NCI-H1436 treated with DMSO at 0.1 percent for 48 hours (cell line): ENCODE measurements at places on chromosomes 6 and 20.

DNA sequence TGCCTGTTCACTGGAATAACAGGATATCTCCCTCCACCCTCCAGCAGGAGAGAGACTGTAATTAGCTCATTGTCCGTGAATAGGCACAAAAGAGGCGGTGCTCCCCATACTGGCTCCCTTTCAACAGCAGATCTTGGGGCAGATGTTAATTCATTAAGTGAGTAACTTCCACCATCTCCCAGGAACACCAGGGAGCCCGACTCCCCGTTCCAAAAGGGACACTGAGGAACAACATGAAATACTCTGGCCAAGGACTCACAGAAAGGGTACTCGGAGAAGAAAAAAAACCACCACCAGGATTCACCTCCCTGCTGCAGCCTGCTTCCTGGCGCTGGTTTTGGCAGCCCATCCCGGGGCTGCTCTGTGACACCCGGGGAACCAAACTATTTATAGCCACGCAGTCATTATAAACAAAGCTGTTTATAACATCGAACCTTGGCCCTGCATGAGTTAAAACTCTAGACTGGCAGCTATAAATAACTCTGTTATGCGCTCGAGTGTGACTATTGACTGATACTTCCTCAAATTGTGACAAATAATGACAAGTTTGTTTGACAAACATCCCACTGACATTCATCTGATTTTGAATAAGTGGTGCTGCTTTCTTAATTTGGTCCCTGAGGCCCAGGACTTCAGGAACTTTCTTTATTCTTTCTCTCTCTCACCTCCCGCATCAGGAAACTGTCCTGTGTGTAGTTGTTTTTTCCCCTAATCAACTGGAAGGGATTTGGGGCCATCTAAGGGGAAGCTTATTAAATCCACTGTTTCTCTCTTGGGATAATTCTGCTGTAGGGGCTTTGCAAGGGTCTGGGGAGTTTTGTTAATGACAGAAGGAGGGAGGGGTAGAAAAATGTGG is 521.6 kb downstream of the CD83 start:
- no peak for DNase-seq

- DNase-seq = no peak
Observed at GRCh38 chr6:3913958-3914337, 64.8 kb downstream of the FAM50B start.

DNA sequence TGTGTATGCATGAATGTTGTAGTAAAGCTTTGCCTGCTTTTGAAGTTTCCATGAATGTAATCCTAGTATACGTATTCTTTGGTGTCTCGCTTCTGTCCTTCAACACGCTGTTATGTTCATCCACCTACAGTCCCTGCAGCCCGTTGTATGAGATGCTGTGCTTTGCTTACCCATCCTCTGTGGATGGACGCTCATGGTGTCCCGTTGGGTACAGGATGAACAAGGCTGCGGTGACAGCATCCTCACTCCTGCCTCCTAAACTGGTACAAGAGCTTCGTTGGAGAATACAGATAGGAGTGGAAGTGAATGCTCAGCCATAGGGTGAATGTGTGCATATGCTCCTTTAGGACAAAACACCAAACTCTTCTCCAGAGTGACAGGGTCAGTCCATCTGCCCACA is 366.2 kb downstream of the ZFAND3 start:
- DNase-seq = no peak

DNA sequence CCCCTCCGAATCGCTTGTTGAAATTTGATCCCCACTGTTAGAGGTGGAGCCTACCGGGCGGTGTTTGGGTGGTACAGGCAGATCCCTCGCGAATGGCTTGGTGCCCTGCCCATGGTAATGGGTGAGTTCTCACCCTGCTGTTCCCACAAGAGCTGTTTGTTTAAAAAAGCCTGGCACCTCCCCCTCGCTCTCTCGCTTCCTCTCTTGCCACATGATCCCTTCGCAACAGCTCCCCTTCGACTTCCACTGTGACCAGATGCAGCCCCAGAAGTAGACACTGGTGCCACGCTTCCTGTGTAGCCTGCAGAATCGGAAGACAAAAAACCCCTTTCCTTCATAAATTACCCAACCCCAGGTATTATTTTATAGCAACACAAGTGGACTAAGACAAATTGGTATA is 292.2 kb upstream of the QKI start:
- DNase-seq = peak; percentile 12

DNA sequence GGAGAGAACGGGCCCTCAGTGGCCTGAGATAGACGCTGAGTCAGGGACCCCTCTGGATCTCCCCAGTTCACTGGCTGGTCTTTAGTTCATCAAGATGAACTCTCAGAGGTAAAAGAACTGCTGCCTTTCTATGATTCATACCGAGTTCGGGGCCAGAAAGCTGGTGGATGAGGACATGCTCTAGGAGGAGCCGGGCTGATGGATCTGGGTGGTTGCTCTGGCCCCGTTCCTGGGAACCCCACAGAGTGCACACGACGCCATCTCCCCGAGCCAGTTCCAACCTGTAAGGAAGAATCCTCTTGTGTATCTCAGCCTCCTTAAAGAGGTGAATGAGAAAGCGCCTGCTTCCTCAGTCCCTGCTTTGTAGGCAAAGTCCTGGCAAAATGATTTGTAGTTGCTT is 142.6 kb upstream of the PDE10A start:
- no peak for DNase-seq

DNA sequence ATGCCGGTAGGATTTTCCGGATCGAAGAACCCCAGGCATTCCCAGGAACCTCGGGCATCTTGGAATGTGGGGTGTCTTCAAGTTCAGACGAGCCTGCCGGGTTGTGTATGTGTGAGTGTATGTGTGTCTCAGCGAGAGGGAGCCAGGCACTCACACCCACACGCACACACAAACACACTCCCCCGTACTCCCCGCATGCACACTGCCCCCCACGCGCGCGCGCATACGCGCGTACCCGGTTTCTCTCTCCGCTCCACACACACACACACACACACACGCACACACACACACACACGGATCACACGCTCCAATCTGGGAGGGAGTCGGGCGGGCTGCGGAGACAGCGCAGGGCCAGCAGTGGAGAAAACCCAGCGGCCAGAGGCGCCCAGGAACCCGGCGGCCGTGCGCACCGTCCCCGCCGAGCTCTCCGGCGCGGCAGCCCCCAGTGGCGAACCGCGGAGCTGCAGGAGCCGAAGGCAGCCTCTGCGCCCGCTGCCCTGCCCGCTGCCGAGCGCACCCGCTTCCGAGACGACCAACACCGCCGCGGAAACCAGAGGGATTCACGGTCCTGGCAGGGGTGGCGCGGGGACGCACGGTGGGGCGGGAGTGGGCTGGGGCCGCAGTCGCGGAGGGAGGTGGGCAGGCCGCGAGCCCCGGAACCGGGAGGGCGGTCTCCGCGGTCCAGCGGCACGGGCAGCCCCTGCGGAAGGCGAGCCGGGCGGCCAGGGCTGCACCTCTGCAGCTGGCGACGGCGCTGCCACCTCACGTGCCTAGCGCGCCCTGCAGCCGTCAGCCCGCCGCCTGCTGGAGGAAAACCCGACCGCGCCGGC is at the start of gene LRFN2:
Gene LRFN2, minus strand, starts transcription at position 125 of the 830 bp plus-strand sequence.
- DNase-seq = peak; percentile 36

- DNase-seq = no peak
Observed at GRCh38 chr6:149037051-149037671, 280.4 kb upstream of the TAB2 start.

DNA sequence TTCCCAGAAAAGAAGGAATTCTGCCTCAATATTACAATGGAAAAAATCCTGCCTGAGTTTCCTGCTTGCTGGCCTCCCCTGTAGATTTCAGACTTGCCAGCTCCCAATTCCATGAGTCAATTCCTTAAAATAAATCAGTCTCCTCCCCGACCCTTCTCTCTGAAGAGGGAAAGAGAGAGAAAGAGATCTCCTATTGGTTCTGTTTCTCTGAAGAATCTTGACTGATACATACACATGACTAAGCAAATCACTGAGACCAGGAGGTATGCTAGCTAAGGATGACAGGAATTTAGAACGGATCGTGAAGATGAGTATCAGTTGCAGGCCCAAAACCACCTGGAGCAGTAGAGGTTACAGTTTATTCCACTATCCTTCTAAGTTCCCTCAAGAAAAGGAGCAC is 11.3 kb upstream of the RBM24 start:
- DNase-seq = no peak
